Uterus (tissue), 4 donors: ENCODE measurements at places on chromosomes 1 and 21. TPM values are rescaled to one million over a fixed set of nuclear protein-coding genes. Genes with fewer than 3 reads are reported as not detected.

The ITLN2 gene
- total RNA-seq: not detected

GRCh38 chr1:66316464-66317247 is 217.3 kb upstream of the SGIP1 start:
- no peak for DNase-seq

The OPTC gene
- total RNA-seq: not detected

The ARHGEF19 gene
- 26.8 TPM for total RNA-seq

- DNase-seq: no peak
Measured at GRCh38 chr21:35711661-35712060, 348.7 kb downstream of the SETD4 start.

- DNase-seq: no peak
Measured at GRCh38 chr1:224454402-224455055, 19.9 kb upstream of the WDR26 start.

DNA sequence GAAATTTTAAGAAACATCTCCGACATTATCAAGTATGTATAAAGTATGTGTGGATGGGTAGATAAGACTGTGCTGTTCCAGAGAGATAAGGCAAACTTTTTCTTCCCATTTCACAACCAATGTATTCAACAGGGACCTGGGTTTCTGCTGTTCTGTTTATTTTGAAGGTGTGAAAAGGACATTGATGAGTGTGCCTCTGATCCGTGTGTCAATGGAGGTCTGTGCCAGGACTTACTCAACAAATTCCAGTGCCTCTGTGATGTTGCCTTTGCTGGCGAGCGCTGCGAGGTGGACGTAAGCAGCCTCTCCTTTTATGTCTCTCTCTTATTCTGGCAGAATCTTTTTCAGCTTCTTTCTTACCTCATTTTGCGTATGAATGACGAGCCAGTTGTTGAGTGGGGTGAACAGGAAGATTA is 174.0 kb downstream of the CRB1 start:
- no peak for DNase-seq

- no peak for DNase-seq
Measured at GRCh38 chr1:98468111-98468717, 193.3 kb upstream of the SNX7 start.

The AGT gene
- total RNA-seq: 1.1 TPM

The FAM229A gene
- 5.2 TPM for total RNA-seq

- DNase-seq: no peak
Measured at GRCh38 chr1:56501888-56502287, 77.5 kb downstream of the PLPP3 start.

The AADACL3 gene
- not detected for total RNA-seq

DNA sequence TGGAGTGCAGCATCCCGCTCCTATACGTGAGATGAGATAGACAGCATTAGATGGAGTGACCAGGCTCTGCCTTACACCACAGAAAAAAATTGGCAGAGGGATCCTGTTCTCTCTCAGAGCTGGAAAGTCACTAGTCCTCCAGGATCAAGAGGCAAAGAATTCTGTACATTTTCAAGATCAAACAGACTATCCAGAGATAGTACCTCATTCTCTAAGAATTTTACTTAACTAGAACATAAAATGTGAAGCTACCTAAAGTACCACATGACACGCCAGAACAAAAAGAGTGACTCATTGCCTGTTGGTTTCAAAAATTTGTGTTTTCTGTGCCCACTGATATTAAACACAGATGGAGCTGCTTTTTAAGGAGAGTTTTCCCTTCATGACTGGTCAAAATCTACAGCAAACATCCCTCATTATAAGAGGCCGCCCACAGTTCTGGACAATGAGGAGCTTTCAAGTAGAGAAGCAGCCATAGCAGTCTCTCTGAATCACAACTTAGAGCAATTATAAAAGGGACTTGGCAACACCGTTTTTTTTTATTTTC is 32.3 kb downstream of the CD160 start:
- DNase-seq: no peak

GRCh38 chr1:216723274-216723780 is at the start of gene ESRRG:
Gene ESRRG, minus strand, starts transcription at chr1:216723429. Its CDS starts 130 bp downstream, at chr1:216723299.
- no peak for DNase-seq

The TRIM45 gene
- total RNA-seq: 4.6 TPM

GRCh38 chr1:203465146-203465798 is 10.3 kb upstream of the PRELP start:
- no peak for DNase-seq

DNA sequence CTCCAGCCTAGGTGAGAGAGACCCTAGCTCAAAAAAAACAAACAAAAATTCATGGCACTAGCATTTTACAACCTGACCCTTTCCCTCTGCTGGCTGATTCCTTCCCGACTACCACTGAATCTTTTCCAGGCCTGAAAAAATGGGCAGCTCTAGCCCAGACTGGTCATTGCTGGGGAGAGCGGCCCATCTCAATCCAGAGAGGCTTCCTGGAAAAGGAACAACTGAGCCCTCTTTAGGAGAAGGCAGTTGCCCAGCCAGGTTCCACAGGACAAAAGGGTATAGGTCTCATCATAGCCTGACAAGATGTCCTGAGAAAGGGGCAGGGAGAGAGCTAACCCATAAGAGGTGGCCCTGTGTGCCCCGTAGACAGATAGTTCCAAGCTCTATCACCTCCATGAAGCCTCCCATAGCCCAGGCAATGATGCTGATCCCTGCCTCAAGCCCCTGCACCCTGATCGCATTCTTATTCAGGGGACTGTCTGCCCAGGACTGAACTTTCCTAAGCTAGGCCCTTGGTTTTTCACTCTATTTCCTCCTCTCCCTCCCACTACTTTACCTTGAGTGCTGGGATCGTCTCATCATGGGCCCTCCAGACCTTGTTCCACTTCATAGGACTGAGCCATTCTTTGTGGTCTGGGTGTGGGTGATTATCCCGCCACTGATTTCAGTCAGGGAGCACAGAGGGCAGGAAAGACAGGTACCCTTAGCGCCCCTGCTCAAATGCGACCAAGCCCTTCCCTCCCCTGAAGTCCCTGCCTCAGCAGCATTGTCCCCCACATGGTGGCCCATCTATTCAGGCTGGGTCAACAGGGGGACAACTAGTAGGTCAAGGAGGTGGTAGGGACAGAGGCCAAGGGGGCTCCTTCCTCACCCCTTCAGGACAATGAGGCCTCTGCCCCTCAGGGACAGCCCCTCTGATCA is 18.2 kb downstream of the RHBG start:
- no peak for DNase-seq
